Jurkat, Clone E6-1 (cell line): ENCODE measurements at places on chromosomes 7 and 10.

GRCh38 chr7:82224529-82224928 is 219.0 kb downstream of the CACNA2D1 start:
- DNase-seq = no peak

DNA sequence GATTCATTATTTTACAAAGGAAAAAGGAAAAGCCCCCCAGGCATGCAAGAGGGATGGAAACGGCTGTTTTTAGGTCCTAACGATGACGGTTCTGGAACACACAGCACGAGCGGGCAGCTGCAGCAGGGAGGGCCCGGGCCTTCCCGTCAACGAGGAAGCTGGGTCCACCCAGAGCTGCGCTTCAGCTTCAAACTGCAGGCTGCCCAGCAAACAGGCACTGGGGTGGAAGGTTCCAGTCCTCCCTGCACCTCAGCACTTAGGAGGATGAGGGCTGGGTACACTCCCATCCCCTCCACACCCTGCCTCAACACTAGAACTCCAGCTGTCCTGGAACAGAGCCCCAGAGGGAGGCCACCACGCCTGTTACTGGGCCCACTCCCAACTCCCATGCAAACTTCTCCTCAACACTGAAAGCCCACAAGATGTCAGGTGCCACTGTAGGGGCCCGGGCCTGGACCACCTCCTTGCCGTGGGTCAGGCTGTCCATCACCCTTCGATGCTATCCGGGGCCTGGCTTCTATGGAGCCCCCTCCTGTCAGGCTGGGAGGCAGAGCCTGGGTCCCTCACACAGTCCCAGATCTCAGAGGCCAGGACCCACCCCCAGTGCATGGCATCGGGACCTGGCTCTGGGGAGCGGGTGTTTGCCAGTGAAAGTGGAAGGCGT is 33.0 kb downstream of the PAPOLB start:
- DNase-seq = no peak

DNA sequence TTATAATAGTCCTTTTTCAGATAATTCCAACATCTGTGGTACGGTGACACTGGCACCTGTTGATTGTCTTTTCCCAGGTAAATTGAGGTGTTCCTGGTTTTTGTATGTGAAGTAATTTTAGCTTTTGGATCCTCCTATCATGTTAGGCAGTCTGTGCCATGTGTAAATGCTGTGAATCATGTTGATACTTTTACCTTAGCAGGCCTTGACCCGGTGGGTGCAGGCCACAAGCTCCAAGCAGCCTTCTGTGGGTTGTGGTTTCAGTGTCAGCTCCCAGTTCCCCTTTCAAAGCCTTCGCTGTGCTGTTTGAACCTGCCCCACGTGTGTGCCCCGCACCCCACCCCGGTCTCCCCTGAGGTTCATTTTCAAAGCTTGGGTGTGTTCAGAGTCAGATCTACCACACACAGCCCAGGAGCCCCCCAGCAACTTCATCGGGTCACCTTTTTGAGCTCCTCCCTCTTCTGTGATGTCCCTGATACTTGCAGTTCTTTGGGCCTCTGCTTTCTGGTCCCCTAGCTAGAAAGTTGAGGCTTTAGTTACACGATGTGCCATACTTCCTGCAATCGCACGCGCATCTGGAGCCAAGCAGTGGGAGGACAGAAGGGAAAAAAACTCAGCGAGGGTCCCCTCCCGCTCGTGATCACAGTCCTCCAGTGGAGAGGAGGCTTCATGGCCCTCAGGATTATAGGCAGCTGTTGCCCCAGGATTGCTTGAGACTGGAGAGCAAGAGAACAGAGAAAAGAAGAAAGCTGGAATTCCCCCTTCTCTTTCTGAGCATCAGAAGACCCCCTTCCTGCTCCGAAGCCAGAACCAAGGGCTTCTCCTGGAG is 8.7 kb upstream of the BHLHA15 start:
- peak; percentile 83 for DNase-seq

- peak; percentile 7 for DNase-seq
These were observed 171.8 kb upstream of the MTPN start for GRCh38 chr7:136148920-136149319.

DNA sequence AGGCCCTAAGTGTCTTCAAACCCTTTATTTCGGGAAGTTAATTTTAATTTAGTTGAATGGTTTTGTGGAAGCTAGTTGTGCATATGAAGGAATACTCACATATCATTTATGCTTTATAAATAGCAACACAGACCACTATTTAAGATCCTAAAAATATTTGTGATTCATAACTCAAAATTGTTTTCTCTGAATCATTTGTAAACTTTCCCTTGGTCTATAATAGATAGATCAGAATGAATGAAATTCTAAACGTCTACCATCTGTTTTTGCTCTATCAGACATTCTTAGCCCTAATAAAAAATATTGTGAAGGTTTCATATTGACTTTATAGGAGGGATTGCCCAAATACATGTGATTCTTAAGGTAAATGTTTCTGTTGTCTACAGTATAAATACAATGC is 43.5 kb downstream of the LOXL4 start:
- DNase-seq = no peak

DNA sequence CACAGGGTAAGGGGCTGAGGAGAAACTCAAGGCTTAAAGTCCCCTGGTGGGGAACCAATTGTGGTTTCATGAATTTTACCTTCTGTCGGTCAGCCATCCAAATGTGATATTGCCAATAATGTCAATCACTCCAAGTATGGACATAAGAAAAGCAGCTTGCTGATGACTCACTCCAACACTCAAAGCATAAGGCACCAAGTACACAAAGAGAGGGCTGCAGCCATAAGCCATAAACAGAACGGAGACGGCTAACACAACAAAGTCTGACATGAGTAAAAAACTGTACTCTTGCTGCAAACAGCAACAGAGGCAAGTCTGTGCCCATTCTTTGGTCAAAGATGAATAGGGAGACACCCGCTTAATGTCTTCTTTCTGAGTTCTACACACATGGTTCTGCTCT is 24.2 kb downstream of the IFIT5 start:
- DNase-seq = no peak

DNA sequence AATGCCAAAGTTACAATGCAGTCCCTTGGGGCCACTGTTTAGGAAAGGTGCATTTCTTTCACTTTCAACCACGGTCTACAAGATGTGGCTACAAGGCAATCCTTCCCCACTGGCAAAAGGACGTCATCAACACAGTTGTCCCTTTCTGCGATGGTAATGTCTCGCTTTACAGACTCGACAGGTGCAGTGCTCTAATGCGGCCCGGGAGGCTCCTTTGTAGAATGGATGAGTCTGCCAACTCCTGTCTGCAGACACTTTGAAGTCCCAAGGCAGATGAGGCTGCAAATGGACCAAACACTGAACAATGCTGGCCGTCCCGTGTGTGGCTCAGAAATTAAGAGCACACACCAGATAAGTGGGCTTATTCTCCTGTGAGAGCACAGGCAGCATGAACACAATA is 133.7 kb downstream of the PIP4K2A start:
- DNase-seq = no peak

DNA sequence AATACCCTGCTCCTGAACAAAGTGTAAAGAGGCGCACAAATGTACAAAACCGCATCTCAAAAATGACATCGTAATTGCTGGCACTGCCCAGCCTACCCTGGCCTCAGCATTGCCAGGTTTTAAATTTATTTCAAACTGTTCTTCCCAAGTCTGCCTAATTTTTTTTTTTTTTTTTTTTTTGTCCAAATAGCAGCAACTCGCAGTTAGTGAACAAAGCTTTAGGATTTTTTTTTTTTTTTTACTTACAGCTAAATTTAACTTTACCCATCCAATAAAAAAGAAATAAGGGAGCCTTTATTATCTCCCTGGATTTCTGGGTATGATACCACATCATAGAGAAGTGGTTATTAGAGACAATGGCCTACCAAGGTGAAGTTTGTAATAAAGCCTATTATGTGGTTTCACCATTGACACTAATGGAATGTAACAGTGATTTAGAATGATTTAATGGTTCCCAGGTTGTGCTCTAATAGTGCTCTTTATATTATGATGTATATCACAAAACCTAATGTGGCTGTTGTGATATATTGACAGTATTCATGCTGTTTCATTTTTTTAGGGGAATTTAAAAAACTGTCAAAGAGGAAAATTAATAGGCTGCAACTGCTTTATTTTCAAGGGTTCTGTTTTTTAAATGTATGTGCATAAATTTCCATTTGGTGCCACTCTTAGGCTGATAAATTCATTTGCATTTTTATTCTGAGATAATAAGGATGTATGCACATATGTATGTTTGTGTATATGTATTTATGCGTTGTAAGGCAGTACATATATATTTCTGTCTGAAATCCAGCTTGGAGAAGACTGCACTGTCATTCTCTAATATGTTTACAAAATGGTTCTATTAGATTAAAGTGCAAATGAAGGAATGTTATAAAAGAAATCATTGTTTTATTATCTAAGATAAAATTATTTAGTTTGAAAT is 309.0 kb downstream of the TFEC start:
- no peak for DNase-seq

GRCh38 chr7:43625980-43626379 is 43.1 kb downstream of the STK17A start:
- DNase-seq = no peak
